Upper lobe of right lung (tissue), 1 donor: ENCODE measurements at places on chromosomes 5 and 9. TPM values are rescaled to one million over a fixed set of nuclear protein-coding genes. Genes with fewer than 3 reads are reported as not detected.

Gene CLTA
- total RNA-seq, result 163 TPM

GRCh38 chr9:114653556-114654159 lies 3.9 kb downstream of the TEX53 start:
- H3K27me3 ChIP-seq, result no peaks in the 10 kb centered on the region
- no peak overlapping the region for H3K4me3 ChIP-seq

Gene NR6A1
- 4.0 TPM for total RNA-seq

DNA sequence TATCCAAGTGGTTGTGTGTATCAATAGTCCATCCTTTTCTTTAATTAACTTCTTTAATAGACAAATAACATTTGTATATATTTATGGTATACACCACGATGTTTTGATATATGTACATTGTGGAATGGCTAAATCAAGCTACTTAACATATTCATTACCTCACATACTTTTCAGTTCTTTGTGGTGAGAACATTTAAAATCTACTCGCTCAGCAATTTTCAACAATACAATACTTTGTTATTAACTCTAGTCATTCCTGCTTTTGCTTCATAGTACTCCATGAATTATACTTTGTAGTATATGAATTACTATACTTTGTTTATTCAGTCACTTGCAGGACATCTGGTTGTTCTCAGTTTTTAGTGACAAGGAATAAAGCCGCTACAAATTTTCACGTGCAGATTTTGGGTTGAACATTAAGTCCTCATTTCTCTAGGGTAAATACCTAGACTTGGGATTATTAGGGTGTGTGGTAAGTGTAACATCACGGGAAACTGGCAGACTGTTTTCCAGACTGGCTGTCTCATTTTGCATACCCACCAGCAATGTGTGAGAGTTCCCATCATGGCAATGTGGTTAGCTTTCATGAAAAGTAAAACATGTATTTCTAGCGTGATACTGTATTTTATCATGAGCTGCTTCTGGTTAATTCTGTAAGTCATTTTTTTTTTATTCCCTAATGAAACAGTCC lies 354.4 kb upstream of the WWC1 start:
- H3K27me3 ChIP-seq, result no peaks in the 10 kb centered on the region
- H3K4me3 ChIP-seq, result no peak overlapping the region
- DNase-seq, result no peak
- H3K4me1 ChIP-seq, result no peaks in the 10 kb centered on the region
- H3K27ac ChIP-seq, result no peak overlapping the region

Gene MSX2
- 0.52 TPM for total RNA-seq

GRCh38 chr9:107489144-107489673 lies 360 bp downstream of the KLF4 start:
- no peak for DNase-seq
- peak overlapping the region; percentile 93 for H3K27ac ChIP-seq
- peaks cover 17% of the 10 kb centered on the region for H3K36me3 ChIP-seq
- peaks cover 18% of the 10 kb centered on the region for H3K4me1 ChIP-seq
- H3K27me3 ChIP-seq, result peaks cover 3% of the 10 kb centered on the region

DNA sequence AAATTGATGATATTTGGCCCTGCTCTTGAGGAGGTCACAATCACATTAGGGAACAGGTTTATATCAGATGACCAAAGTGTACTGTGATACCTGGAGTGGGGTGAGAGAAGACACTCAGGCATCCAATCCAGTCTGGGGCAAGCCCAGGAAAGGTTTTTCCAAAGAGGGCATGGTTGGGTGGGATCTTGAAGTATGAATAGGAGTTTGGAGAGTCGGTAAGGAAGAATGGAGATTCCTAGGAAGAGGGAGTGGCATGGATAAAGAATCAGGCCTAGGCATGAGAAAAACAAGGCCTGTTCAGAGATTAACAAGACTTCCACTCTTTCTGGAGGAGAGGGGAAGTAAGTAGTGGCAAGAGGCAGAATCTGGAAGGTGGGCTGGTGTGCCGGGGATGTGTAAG lies 91.1 kb downstream of the MVB12B start:
- no peak for DNase-seq
- no peak overlapping the region for H3K4me3 ChIP-seq
- H3K4me1 ChIP-seq, result no peaks in the 10 kb centered on the region
- H3K27ac ChIP-seq, result no peak overlapping the region
- H3K36me3 ChIP-seq, result peaks cover 9% of the 10 kb centered on the region
- no peaks in the 10 kb centered on the region for H3K27me3 ChIP-seq

DNA sequence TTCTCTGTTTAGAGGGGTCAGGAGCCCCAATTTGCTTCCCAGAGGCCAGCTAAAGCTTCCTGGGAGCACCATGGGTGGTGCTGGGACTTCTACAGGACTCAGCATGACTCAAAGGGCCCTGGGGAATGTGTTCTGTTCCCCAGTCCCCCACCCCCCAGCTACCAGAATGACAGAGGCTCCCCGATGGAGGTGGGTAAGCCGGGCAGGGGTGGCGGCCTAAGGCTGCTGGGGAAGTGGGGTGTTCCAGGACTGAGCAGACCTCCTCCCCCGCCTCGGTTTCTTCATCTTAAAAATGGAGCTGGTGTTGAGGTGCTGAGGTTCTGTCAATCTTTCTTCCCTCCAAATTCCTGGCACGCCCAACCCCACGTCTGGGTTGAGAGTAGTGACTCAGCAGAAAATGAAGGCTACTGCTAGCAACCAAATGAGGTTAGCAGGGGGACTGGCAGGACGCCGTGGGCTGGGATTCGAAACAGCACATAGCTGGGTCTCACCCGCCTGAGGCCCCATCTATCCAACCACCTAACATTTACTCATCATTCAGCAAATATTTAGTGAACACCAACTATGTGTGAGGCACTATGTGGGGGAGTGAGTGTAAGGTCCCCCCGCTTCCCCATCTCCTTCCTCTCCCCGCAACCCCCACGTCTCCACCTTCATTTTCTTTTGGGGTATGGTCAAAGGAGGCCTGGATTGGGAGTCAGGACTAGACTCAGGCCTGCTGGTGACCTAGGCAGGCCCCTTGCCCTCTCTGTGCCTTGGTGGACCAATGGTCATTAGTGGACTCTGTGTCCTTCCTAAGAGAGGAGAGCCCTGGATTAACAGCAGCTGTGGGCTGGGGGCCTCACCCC lies 50.2 kb downstream of the C9orf50 start:
- DNase-seq, result no peak
- no peak overlapping the region for H3K4me3 ChIP-seq
- H3K36me3 ChIP-seq, result no peaks in the 10 kb centered on the region

- no peak overlapping the region for H3K4me3 ChIP-seq
- no peak for DNase-seq
- H3K27me3 ChIP-seq, result no peaks in the 10 kb centered on the region
- no peaks in the 10 kb centered on the region for H3K36me3 ChIP-seq
- no peaks in the 10 kb centered on the region for H3K4me1 ChIP-seq
Measured at GRCh38 chr5:22780756-22781155, 72.4 kb downstream of the CDH12 start.

GRCh38 chr5:54959673-54960418 lies 25.5 kb downstream of the ESM1 start:
- H3K27me3 ChIP-seq, result no peaks in the 10 kb centered on the region
- H3K27ac ChIP-seq, result no peak overlapping the region
- no peak for DNase-seq
- H3K4me1 ChIP-seq, result no peaks in the 10 kb centered on the region

GRCh38 chr5:180799902-180800801 lies 2.5 kb downstream of the MGAT1 start:
- no peak for DNase-seq
- peaks cover 23% of the 10 kb centered on the region for H3K36me3 ChIP-seq
- H3K27ac ChIP-seq, result peak overlapping the region; percentile 97
- H3K27me3 ChIP-seq, result no peaks in the 10 kb centered on the region
- peak overlapping the region; percentile 23 for H3K4me3 ChIP-seq

- H3K4me1 ChIP-seq, result no peaks in the 10 kb centered on the region
- H3K27ac ChIP-seq, result no peak overlapping the region
- H3K4me3 ChIP-seq, result no peak overlapping the region
- no peaks in the 10 kb centered on the region for H3K27me3 ChIP-seq
Measured at GRCh38 chr5:5017827-5018577, 122.1 kb upstream of the ADAMTS16 start.

DNA sequence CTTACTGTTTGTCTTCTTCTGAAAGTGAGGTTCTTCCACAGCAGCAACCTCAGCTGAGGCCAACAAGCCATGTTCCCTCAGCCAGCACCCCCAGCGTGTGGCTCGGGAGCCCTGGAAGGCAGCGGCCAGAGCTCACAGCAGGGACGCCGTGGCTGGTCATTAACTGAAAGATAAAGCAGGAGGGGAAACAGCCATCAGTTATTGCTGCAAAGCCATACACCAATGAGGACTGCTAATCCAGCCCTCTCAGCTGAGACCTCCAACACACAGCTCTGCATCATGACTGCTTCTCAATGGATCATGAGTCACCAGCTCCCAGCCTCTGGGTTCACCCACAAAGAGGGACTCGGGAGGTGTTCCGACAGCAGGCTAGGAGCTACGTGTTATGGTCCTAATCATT lies 24.3 kb downstream of the ABCA1 start:
- H3K27me3 ChIP-seq, result no peaks in the 10 kb centered on the region
- no peak overlapping the region for H3K27ac ChIP-seq
- no peak overlapping the region for H3K4me3 ChIP-seq
- no peak for DNase-seq

Gene NMUR2
- 2.1 TPM for total RNA-seq

Gene TEX48
- not detected for total RNA-seq

DNA sequence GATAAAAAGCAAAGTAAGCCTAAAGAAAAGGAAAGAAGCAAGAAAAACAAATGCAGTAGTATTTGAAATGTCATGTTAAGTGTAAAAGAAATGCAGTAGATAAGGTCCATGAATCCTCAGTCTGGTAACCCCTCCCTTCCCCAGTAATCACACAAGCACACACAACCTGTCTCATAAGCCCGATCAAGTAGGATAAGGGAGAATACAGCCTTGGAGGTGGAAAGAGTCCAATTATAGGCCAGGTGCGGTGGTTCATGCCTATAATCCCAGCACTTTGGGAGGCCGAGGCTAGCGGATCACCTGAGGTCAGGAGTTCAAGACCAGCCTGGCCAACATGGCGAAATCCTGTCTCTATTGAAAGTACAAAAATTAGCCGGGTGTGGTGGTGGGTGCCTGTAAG lies 117.9 kb downstream of the GADD45G start:
- H3K27ac ChIP-seq, result no peak overlapping the region
- peaks cover 3% of the 10 kb centered on the region for H3K4me1 ChIP-seq
- H3K4me3 ChIP-seq, result no peak overlapping the region

Gene CCL19
- 1.1 TPM for total RNA-seq

Gene ANKRD31
- total RNA-seq, result 0.14 TPM

Gene DND1
- 0.84 TPM for total RNA-seq

Gene PCDHA7
- 0.35 TPM for total RNA-seq

DNA sequence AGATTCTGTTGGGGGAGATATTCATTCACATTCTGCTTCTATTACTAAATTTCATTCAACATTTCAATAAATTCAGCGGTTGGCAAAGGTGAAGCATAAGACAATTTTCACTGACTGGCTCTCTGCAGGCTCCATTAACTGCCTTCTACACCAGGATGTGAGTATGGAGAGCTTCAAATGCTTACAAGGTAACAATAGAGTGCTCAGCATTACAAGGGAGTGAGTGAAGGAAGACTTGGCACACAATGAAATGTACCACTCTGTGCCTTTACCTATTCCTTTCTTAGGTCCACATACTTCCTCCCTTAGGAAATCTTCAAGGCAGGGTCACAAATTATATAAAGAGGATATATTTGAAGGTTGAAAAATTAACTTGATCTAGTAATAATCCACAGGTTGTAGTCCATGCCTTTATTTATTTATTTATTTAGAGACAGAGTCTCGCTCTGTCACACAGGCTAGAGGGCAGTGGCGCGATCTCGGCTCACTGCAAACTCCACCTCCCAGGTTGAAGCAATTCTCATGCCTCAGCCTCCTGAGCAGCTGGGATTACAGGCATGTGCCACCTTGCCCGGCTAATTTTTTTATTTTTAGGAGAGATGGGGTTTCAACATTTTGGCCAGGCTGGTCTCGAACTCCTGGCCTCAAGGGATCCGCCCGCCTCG lies 76.6 kb upstream of the FAM169A start:
- H3K4me1 ChIP-seq, result no peaks in the 10 kb centered on the region
- H3K4me3 ChIP-seq, result no peak overlapping the region
- H3K36me3 ChIP-seq, result no peaks in the 10 kb centered on the region
- no peak for DNase-seq

Gene ECSCR
- total RNA-seq, result 47.2 TPM

Gene PDLIM7
- 59.1 TPM for total RNA-seq

- no peak overlapping the region for H3K27ac ChIP-seq
- H3K4me3 ChIP-seq, result no peak overlapping the region
- no peaks in the 10 kb centered on the region for H3K27me3 ChIP-seq
- no peak for DNase-seq
- H3K4me1 ChIP-seq, result no peaks in the 10 kb centered on the region
Measured at GRCh38 chr9:87720173-87720572, 5.7 kb upstream of the CTSL start.

Gene TXN
- total RNA-seq, result 178 TPM

Gene PLEKHG4B
- 2.0 TPM for total RNA-seq

Gene SAPCD2
- 0.84 TPM for total RNA-seq

Gene ZNF879
- 6.7 TPM for total RNA-seq

- H3K36me3 ChIP-seq, result no peaks in the 10 kb centered on the region
- no peak overlapping the region for H3K27ac ChIP-seq
- H3K4me1 ChIP-seq, result no peaks in the 10 kb centered on the region
Measured at GRCh38 chr5:108093186-108093585, 288.7 kb downstream of the FBXL17 start.

DNA sequence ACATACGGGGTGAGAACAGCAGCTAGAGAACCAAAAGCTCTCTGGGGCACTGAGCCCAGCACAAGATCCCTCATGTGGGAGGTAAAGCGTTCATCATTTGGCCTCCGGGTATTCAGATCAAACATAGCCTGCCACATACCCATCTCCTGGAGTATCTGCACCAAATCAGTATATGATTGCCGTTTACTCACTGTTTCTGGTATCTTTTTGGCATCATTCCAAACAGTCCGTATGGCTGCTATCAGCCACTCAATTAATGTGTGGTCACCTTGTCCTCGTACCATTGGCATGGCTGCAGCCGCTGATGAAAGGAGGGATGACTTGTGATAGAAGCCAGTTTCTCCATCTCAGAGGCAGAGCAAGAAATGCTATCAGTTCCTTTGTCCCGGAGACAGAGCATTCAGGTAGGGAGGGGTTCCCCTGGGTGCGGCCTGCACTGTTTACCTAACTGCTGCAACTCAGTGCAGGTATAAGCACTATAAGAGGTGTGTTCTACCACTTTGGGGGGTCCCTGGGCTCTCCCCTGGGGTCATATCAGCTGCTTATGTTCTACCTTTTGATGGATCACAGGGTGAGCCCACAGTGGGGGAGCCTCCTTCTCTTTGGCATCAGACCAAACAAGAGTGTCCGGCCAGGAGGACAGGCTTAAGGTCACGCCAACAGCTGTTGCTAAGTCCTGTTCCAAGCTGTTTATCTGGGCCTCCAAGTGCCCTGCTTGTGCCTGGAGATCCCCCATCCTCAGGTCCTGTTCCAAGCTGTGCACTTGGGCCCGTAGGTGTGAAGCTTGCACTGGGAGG lies 9.4 kb downstream of the DMAC1 start:
- no peak overlapping the region for H3K27ac ChIP-seq
- no peak for DNase-seq
- no peaks in the 10 kb centered on the region for H3K27me3 ChIP-seq
- H3K4me1 ChIP-seq, result no peaks in the 10 kb centered on the region

Gene RAI14
- total RNA-seq, result 79.6 TPM
